CD4-positive, CD25-positive, alpha-beta regulatory T cell (primary cell): ENCODE measurements at places on chromosomes 4 and X. TPM values are rescaled to one million over a fixed set of nuclear protein-coding genes. Genes with fewer than 3 reads are reported as not detected.

GRCh38 chr4:102693262-102693850 lies 67.4 kb downstream of the MANBA start:
- no peaks in the 10 kb centered on the region for H3K4me1 ChIP-seq
- peaks cover 4% of the 10 kb centered on the region for H3K36me3 ChIP-seq
- H3K27ac ChIP-seq: no peak overlapping the region
- no peaks in the 10 kb centered on the region for H3K27me3 ChIP-seq
- H3K4me3 ChIP-seq: no peak overlapping the region
- DNase-seq: no peak

Gene ZXDA
- total RNA-seq: 20.0 TPM

Gene MAOA
- not detected for total RNA-seq

GRCh38 chr4:153916273-153916755 lies 127.4 kb upstream of the SFRP2 start:
- DNase-seq: no peak
- H3K27ac ChIP-seq: no peak overlapping the region
- H3K36me3 ChIP-seq: no peaks in the 10 kb centered on the region
- peaks cover 1% of the 10 kb centered on the region for H3K27me3 ChIP-seq
- H3K4me3 ChIP-seq: no peak overlapping the region

DNA sequence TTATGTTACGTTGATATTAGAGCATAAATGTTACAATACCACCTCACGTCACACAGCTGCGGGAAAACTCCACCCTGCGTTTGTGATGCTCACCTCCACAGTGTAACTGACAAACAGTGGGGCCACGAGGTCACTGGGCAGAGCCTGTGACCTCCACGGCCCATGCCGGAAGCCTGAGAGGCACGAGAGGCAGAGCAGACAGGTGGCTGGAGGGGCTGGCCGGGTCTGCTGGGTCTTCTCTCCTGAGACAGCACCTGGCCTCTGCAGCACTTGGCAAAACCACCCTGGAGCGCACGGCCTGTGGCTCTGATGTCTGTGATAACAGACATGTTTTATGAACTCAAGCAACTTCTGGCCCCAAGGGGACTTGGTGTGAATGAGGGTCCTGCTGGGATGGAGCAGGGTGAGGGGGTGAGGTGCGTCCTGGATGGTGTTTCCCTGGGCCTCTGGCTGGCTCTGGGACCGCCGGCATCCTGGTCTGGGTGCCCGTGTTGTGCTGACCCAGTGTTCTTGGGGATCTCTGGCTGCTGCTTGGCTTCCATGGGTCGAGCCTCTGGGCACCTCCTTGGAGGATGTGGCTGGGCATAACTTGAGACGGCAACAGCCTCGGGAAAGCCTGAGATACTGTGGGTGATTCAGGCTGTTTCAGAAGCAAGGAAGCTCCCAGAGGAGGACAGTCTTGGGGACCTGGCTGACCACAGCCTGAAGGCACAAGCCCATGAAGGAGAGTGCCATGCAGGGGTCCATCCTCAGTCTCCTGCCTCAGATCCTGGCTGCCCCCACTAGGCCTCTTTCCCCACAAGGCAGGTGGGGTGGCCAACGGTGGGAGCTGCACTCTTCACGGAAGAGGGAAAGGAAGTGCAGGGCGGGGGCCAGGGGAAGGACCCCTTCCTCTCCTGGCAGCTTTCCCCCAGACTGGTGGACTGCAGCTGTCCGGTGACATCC lies 19.7 kb downstream of the RNF212 start:
- H3K4me1 ChIP-seq: no peaks in the 10 kb centered on the region
- H3K27ac ChIP-seq: no peak overlapping the region
- H3K27me3 ChIP-seq: no peaks in the 10 kb centered on the region
- DNase-seq: no peak
- no peaks in the 10 kb centered on the region for H3K36me3 ChIP-seq

GRCh38 chrX:72351606-72352334 lies 46.1 kb upstream of the CITED1 start:
- no peak overlapping the region for H3K4me3 ChIP-seq
- H3K4me1 ChIP-seq: no peaks in the 10 kb centered on the region
- no peak for DNase-seq
- H3K27me3 ChIP-seq: no peaks in the 10 kb centered on the region
- H3K36me3 ChIP-seq: peaks cover 4% of the 10 kb centered on the region
